ENCODE measurements at places on chromosomes 4 and X.

DNA sequence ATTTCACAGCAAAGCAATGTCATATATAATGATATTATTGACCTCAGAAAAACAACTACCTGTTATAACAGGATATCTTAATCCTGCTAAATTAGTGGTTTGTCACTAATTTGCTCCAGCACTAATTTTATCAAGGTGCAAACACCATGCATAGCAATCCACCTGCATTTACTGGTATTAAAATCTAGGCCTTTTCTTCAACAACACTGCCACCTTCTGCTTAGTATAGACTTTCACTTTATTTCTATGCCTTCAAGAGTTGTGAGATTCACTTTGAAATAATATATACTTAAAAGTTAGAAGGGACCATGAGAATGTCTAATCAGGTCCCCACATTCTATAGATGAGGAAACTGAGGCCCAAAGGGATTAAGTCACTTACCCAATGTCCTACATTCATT, 82.1 kb upstream of the IQCM start:
- peak; percentile 13 for DNase-seq

DNA sequence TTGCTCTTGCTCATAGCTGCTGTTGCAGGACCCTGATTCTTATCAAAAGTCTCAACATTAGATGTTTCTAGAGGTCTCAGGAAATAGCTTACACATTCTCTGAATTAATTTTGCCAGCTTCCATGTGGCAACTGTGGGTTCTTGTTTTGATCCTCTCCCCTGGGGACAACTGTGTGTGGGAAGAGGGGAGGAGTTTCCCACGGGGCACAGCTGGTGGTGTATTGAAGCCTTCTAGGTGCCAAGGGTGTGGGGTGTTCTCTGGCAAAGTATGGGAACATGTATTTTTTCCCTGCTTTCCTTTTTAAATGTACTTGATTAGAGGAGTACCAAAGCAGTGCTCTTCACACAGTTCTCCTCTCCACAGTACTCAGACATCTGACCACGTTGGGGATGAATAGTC, 212.7 kb downstream of the RPA4 start:
- no peak for DNase-seq

DNA sequence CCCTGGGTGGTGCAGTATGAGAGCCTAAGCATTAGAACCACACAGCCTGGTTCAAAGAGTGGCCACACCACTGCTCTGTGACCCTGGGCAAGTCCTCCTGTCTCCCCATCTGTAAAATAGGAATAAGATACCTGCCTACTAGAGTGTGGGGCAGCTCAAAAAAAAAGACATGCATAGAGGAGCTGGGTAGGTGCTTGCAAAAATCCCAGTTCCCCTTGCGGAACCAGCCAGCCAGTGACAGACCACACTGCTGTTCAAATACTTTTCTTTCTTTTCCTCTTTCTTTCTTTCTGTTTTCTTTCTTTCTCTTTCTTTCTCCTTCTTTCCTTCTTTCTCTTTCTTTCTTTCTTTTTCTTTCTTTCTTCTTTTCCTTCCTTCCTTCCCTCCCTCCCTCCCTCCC, 63.0 kb upstream of the TRIM2 start:
- DNase-seq = no peak

- DNase-seq = no peak
These were observed 105.8 kb downstream of the CHIC1 start for GRCh38 chrX:73668779-73669178.

DNA sequence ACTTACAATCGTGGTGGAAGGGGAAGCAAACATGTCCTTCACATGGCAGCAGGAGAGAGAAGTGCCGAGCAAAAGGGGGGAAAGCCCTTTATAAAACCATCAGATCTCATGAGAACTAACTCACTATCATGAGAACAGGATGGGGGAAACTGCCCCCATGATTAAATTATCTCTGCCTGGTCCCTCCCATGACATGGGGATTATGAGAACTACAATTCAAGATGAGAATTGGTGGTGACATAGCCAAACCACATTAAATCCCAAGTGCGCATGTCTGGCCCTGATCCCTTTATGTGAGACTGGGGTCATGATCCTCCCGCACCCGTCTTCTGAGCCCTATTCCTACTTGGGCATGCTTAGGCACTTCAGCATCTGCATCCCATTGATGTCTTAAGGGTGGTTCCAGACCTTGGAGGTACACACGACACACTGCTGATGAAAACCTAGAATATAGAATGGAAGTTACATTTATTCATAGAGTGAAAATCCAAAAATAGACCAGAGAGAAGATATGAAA, 116.0 kb downstream of the PTTG2 start:
- no peak for DNase-seq

GRCh38 chrX:72236841-72237240, 2.0 kb downstream of the ERCC6L start:
- DNase-seq = no peak

Data from cerebellum (tissue), 4 donors.